GM12892 (cell line): ENCODE measurements at places on chromosomes 16 and 17.

DNA sequence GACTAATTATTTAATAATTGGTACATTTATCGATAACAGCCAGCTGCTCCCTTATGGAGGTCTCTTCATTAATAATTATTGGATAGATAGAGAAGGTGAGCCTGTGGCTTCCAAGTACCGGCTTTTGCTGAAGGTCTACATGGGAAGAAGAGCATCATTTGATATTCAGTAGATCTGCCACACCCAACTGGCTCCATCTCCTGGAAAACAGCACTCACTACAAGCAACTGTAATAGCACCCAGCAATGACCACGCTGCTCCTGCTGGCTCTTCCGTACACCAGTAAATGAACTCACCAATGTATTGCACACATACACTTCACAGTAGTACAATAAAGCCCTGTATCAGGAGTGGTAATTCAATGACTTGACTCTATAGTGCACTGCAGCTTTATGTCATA, 19.5 kb downstream of the MARVELD3 start:
- no peak for DNase-seq

GRCh38 chr16:50683689-50684374, 2.7 kb upstream of the SNX20 start:
- peak; percentile 56 for DNase-seq

DNA sequence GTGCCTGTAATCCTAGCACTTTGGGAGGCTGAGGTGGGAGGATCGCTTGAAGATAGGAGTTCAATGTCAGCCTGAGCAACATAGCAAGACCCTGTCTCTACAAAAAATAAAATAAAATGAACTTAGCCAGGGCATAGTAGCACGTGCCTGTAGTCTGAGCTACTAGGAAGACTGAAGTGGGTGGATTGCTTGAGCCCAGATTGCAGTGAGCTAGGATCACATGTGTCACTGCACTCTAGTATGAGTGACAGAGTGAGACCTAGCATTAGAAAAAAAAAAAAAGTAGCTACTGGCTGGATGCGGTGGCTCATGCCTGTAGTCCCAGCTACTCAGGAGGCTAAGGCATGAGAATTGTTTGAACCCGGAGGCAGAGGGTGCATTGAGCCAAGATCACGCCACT, 6.0 kb downstream of the ADAP2 start:
- no peak for DNase-seq

GRCh38 chr16:65125322-65125721, 3.5 kb upstream of the CDH11 start:
- no peak for DNase-seq

DNA sequence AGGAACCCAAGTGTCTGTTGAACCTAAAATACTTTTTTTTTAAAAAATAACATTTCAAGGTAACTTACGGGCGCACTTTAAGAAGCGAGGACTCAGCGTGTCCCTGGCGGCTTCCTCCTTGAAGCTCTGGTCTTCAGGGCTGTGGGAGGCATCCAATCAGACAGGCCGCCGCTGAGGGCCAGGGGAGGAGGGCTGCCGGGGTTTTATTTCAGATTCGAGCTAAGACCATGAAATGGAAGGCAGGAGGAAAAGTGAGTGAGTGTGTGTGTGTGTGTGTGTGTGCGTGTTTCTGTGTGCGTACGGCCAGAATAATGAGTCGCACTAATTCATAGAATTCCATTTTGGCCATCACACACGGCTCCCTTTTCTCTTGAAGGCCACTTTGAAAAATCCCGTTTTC, 41.1 kb downstream of the C16orf78 start:
- DNase-seq = no peak

DNA sequence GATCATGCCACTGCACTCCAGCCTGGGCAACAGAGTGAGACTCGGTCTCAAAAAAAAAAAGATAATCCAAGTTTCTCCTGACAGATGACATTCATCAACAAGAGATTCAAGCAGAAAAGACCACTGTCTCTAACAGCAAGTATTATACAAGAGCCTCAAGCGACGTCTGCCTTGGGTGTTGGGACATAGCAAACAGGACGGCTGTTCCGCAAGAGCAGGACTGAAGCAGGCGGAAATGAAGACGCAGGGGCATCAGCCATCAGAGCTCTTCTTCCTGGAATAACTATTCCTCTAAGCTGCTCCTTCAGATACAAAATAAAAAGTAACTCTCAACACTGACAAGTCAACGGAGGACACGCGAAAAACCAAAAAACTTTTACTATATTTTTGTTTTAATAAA, 54.0 kb downstream of the ANKRD11 start:
- DNase-seq = no peak

DNA sequence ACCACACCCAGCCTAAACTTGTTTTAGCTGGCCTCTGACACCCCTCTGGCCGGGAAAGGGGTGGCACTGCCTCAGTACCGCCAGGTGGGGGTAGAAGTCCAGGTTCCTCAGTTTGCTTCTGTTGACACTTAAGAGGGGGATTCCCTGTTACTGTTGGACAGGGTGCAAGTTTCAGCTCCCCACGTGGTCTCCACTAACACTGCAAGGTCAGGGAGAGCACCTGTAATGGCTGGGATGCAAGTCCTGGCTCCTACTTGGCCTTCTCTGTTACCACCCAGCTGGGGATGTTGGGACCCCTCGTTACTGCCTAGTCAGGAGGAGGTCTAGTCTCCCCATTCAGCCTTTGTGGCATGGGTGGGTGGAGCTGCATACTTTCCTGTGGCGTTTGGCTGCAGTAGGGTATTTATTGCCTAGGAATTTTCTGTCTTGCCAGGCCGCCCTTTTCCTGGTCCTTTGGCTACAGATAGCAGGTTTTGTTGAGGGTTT, 10.6 kb upstream of the MFAP4 start:
- DNase-seq = no peak
